ENCODE measurements at places on chromosomes 6 and 20.

GRCh38 chr6:148968771-148969602 lies 222.2 kb downstream of the UST start:
- no peak for DNase-seq

DNA sequence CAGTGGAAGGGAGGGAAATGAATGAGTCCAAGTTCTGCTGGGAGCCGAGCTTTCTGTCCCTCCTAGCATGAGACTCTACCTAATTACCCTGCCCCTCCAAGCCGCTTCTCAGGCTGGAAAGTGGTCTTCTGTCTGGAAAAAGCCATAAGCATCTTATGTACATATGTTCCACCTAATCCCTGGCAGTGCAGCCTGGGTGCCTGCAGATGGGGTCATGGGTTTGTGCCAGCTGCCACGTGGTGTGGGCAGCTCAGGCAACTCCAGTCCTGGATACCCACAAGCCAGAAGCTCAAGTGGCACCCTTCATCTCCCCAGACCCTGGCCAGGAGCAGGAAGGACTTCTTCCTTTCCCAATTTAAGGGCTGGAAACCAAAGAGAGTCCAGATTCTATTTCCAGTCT lies 253.1 kb downstream of the LY86 start:
- DNase-seq, result no peak

DNA sequence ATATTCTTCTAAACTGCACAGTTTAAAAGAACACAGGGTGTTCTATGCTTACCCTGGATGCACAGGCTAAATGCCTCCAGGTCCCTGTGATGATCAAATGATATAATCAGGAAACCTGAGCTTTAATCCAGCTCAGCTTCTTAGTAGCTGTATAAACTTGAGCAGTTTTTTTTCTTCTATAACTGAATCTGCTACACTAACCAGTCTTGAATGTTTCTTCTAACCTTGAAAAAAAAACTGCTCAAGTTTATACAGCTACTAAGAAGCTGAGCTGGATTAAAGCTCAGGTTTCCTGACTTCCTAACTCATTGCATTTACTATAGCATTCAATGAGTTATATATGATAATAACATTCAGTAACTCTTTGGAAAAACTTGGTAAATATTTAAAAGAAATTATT lies 358.2 kb downstream of the CD109 start:
- no peak for DNase-seq

GRCh38 chr20:44784688-44785087 lies 25.7 kb downstream of the RIMS4 start:
- no peak for DNase-seq

GRCh38 chr6:149482545-149483333 lies 2.1 kb downstream of the ZC3H12D start:
- no peak for DNase-seq

GRCh38 chr20:22619272-22619671 lies 34.9 kb upstream of the FOXA2 start:
- DNase-seq, result no peak

DNA sequence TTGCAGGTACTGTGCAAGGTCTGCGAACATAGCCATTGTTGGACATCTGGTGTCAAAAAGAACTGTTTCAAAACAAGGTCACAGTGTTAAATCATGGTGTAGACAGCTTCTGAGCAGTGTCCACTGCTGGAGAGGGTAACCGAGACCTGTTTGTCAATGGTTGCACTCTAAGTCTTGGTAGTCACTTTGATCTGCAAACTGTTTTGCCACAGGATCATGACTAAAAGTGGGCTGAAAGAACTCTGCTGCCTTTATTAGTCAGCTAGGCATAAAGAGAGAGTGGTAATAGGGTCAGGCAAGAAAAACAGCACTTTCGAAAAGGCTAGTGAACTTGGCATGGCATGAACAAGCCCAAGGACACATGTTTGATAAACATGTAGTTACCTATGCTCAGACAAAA lies 552.3 kb upstream of the CITED2 start:
- no peak for DNase-seq

DNA sequence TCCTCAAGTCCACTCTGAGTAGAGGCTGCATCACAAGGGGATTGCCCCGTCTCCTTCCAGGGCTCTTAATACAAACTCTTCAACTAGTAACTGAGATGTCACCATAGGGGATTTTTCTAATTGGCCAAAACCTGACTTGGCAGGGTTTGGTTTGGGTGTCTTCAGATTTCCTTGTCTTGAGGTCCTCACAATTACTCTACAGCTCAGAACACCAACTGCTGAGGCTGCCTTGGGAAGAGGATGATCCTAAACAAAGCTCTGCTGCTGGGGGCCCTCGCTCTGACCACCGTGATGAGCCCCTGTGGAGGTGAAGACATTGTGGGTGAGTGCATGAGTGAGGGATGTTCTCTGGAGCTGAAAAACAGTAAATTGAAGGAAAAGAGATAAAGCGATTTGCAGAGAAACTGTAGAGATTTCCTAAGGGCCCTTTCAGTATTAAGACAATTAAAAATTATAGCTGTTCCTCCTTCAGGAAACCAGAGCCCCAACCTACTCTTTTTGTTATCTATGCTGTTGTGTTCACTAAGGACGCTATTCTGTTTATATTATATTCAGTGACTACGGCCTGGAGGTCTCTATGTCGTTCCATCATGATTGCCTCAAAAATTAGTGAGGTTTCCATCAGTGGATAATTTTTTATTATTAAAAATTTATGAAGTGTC lies at the start of gene HLA-DQA1:
Gene HLA-DQA1, plus strand, starts transcription at position 188 of the 662 bp plus-strand sequence. Its CDS starts 53 bp downstream, at position 241.
- no peak for DNase-seq

DNA sequence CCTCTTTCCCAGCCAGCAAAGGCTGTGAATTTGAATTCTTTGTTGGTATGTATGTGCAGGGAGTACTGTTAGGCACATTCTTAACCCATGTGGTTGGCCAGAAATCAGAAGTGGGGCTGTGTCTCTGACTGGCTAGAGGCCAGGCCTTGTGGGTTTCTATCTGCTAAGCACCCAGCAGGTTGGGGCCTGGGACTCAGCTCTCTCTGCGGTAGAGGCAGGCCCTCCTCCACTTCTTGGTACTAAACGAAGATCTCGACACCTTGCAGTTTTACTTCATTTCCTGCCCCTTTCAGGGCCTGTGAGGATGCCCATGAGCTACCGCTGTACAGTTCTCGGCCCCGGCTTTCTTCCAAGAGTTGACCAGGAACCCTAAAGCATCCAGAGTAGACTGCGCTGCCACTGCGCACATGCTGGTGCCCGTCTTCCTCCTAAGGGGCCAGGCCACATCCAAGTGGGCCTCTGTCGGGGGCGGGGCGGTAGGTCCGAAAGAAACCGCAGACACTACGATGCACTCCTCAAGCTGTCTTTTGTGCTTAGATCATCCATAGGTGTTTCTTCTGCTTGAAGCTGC lies 51.1 kb downstream of the TCP11 start:
- no peak for DNase-seq

- no peak for DNase-seq
Measured at GRCh38 chr6:4567141-4567540, 209.1 kb upstream of the CDYL start.

- DNase-seq, result no peak
Measured at GRCh38 chr6:133300896-133301295, 59.7 kb downstream of the EYA4 start.

GRCh38 chr6:123803504-123804013 lies at the start of gene NKAIN2:
Gene NKAIN2, plus strand, starts transcription at chr6:123803865.
- DNase-seq, result no peak

DNA sequence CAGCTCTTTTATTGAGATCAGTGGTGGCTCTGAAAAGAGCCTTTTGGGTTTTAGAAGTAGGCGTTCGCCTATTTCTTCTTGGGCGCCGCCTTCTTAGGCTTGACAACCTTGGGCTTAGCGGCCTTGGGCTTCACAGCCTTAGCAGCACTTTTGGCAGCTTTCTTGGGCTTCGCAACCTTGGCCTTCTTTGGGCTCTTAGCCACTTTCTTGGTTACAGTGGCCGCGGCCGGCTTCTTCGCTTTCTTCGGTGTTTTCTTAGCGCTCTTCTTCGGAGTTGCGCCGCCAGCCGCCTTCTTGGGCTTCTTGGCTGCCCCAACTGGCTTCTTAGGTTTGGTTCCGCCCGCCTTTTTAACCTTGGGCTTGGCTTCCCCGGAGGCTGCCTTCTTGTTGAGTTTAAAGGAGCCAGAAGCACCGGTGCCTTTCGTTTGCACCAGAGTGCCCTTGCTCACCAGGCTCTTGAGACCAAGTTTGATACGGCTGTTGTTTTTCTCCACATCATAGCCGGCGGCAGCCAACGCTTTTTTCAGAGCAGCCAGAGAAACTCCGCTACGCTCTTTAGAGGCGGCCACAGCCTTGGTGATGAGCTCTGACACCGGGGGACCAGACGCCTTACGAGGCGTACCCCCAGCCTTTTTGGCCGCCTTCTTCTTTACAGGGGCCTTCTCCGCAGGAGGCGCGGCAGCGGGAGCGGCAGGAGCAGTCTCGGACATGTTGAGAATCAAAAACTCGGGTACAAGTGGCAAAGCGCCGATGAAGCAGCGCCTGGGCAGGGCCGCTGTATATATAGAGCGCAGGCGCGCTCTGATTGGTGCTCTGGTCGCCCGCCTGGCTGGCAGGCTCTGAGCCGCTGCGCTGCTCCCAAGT lies 31.3 kb upstream of the HFE start:
- no peak for DNase-seq

DNA sequence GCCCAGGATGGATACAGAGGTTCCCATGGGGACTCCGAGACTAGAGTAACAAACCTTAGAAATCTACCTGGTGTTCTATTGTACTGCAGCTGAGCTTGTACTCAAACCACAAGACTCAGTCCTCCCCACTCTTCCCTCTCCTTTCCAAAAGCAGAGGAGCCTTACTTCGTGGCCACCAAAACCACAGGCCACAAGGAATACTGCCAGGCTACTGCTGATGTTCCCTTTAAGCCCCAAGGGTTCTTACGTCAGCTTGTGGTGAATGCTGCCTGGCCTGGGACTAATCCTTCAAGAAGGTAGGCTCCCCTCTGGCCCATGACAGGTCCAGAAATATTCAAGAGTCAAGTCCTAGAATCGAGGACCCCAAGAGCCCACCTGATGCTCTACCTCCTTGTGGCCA lies 10.5 kb upstream of the DEFB128 start:
- no peak for DNase-seq

- DNase-seq, result no peak
Measured at GRCh38 chr6:69631552-69632346, 165.1 kb downstream of the LMBRD1 start.

- peak; percentile 9 for DNase-seq
Measured at GRCh38 chr6:15389765-15390723, 144.2 kb downstream of the JARID2 start.

GRCh38 chr6:93975159-93975558 lies 555.8 kb upstream of the EPHA7 start:
- DNase-seq, result no peak

GRCh38 chr20:19969507-19970255 lies 47.5 kb upstream of the NAA20 start:
- DNase-seq, result no peak

- no peak for DNase-seq
Measured at GRCh38 chr20:46965477-46965876, 70.8 kb downstream of the EYA2 start.

DNA sequence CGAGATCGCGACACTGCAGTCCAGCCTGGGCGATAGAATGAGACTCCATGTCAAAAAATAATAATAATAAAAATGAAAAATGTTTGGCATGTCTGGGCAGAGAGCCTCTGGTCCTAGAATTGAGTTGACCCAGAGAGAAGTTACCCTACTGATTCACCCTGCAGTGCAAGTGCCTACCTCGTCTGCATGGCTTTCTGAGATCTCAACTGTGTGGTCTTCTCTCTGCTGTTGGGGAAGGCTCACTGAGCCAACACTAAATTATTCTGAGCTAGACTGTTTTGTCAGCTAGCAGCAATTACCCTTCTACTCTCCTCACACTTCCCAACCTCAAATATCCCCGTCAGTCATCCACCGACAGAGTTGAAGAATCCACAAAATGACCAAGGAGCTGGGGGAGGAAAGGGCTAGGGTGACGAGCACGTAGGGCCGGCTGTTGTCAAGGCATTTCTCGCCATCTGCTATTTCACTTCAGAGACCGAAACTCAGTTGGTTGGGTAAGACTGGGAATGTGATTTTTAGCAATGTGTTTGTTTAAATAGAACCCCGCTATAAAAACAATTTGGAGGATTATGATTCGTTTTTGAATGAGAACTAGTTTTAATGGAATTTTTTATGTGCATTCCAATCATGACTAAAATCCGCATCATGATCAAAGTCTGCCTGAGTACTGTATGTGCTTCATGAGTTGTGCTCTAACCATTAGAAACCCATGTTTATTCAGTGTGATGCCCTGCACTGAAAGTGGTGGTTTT lies 9.4 kb downstream of the MAS1 start:
- DNase-seq, result no peak

DNA sequence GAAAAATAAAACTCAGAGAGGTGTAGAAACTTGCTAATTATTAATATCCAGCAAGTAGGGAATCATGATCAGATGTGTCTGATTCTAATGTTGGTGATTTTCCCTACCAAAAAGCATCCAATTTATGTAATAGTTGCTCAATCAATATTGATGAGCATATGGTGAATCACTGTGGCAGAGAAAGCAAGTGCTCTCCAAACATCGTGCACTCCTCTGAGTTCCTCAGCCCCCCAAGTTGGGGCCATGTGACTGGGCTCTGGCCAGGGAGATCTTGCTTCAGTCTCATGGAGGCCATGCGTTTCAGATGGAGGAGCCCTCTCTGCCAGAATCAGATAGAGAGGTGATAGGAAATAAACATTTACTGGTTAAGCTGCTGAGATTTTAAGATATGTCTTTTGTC lies 133.2 kb upstream of the LY86 start:
- DNase-seq, result no peak

- DNase-seq, result no peak
Measured at GRCh38 chr20:6113951-6114350, 8.9 kb downstream of the FERMT1 start.

- no peak for DNase-seq
Measured at GRCh38 chr6:89930789-89931188, 36.5 kb downstream of the GJA10 start.

- DNase-seq, result no peak
Measured at GRCh38 chr6:162777091-162777490, 49.3 kb downstream of the PACRG start.

GRCh38 chr6:166145751-166146150 lies 21.9 kb downstream of the TBXT start:
- no peak for DNase-seq

DNA sequence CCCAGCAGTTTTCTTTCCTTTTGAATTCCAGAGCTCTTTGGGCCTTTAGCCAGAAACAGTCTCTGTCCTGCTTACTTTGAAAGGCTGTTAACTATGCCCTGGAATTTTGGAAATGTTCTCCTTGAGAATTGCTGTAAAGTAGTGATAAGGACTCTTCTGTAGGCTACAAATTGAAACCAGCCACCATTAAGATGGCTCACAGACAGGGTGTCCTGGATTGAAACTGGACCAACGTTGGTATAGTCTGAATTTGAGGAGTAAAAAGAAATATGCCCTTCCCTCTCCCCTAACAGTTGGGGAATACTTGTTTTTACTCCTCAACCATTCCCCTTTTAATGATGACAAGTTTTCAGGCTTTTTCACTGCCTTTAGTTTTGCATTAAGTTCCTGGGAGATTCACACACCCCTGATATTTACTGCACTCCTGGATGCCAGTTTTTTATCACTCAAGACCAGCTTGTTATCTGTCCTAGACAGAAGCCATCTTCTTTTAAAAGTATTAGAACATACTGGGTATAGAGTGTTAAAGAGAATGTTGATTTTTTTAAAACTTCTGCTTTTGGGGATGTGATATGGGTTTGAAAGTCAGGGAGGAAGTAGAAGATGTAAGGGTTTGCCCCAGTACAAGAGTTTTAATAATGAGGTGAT lies 21.9 kb downstream of the TOP1 start:
- DNase-seq, result no peak

Data from NT2/D1 (cell line).